ENCODE measurements at places on chromosomes 12 and 14. TPM values are rescaled to one million over a fixed set of nuclear protein-coding genes. Genes with fewer than 3 reads are reported as not detected.

Gene SLIRP
- 129 TPM for total RNA-seq

Gene PNMA1
- 9.3 TPM for total RNA-seq

Gene DAZAP2
- total RNA-seq, result 157 TPM

Gene MYF5
- 2.6 TPM for total RNA-seq

Gene NPFF
- total RNA-seq, result not detected

Gene TAMALIN
- total RNA-seq, result 12.1 TPM

Gene AMN
- not detected for total RNA-seq

Gene CRY1
- 11.6 TPM for total RNA-seq

Gene RNASE1
- total RNA-seq, result 97.8 TPM

Gene ASIC1
- 0.42 TPM for total RNA-seq

Gene CIROP
- total RNA-seq, result not detected

Gene DTX1
- total RNA-seq, result 1.6 TPM

Gene GPR137C
- 0.13 TPM for total RNA-seq

Gene KRT83
- total RNA-seq, result not detected

Gene OR4E1
- total RNA-seq, result not detected

Gene OR4E2
- total RNA-seq, result not detected

Gene LAG3
- 0.11 TPM for total RNA-seq

Gene SERPINA10
- total RNA-seq, result not detected

Gene HAL
- not detected for total RNA-seq

Gene GUCY2C
- total RNA-seq, result not detected

Gene NUBPL
- 16.3 TPM for total RNA-seq

Gene IFI27
- total RNA-seq, result 119 TPM

Gene BDKRB2
- total RNA-seq, result 0.11 TPM

Gene TBX3
- 7.4 TPM for total RNA-seq

Gene SMIM41
- total RNA-seq, result 0.32 TPM

Gene ST8SIA1
- total RNA-seq, result 0.68 TPM

Data from psoas muscle (tissue), 8 donors.